ENCODE measurements at places on chromosomes 1 and 21.

- no peak for DNase-seq
Measured at GRCh38 chr1:147808025-147808424, 47.6 kb upstream of the GJA5 start.

- DNase-seq: no peak
Measured at GRCh38 chr1:151984313-151984956, 9.2 kb downstream of the S100A10 start.

GRCh38 chr1:109902204-109902985 lies 8.3 kb upstream of the CSF1 start:
- no peak for DNase-seq

- no peak for DNase-seq
Measured at GRCh38 chr1:118116909-118117308, 68.1 kb downstream of the SPAG17 start.

DNA sequence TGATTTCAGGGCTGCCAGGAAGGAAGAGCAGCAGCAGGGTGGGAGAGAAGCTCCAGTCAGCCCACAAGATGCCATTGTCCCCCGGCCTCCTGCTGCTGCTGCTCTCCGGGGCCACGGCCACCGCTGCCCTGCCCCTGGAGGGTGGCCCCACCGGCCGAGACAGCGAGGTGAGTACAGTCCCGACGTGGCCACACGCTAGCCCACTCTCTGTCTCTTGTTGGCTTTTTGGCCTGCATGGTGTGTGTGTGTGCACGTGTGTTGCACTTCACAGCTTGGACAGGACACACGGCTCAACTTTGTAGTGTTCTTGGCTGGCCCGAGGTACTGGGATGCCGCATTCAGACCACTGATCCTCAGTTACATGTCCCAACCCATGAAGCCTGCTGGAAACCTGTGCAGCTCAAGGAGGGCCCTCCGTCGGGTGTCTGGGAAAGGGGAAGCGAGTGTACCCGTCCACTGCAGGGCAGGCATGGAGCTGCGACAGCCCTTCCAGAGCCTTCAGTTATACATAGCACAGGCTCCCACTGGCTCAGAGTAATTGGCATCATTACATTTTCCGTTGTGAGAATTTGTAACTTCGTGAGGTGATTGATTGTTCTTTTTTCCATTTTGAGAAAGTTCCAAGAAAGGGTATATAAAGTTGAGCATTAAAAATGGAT lies 454 bp downstream of the CORT start:
- no peak for DNase-seq

DNA sequence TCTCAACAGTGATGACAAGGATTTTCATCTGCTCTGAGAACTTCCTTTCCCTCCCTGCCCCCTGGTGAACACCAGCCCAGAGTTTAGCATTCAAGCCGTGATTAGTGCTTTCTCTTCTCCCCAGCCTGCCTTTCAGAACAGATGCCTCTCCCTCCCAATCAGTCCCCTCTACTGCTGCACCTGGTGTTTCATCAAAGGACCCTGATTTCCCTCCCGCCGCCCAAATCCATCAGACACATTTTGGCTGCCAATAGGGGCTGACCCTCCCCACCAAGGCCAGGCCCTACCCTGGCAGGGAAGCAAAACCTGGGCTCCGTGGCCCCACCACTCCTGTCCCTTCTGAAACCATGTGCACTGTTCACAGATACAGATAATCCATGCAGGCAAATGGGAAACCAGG lies 34.0 kb upstream of the KLHDC7A start:
- DNase-seq: no peak

DNA sequence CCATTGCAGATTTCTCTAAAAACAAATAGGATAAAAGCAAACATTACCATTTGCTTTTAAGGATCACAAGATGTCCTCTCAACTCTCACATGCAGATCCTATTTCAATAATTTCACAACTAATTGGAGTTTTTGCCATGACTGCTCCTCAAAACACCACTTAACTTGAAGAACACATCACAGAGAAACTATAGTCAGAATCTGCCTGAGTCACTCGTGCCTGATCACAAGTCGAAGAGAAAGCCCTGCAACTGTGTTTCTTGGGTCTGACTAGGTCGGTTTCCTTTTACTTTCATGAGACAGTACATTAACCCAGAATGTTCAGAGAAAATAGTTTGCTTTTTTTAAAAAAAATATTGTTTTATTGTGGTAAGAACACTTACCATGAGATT lies 46.3 kb upstream of the SMYD2 start:
- DNase-seq: no peak

GRCh38 chr21:36697851-36698384 lies 997 bp upstream of the SIM2 start:
- DNase-seq: no peak

DNA sequence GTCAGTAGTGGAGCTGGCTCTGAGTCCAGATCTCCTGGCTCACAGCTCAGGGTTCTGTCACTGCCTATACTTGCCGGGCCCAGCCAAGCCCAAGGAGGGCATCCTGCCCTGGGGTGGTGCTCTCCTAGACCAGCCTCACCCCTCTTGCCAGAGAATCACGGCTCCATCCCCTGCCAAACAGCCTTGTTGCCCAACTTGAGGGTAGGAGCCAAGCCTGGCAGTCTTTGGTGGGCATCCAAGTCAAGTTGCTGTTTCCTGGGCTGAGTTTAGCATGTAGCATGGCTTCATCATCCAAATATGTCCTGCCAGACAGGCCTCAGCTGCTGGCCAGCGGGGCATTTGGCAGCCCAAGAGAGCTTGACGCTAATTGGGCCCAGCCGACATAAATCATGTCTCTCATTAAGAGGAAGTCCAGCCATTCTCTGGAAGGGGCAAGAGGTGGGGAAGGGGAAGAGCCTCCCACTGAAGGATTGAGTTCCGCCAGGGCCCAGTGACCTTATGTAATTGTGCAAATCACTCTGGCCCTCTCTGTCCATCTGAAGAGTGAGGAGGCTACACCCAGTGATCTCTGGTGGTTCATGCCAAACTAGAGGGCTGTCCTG lies 22.6 kb upstream of the TRABD2B start:
- no peak for DNase-seq

DNA sequence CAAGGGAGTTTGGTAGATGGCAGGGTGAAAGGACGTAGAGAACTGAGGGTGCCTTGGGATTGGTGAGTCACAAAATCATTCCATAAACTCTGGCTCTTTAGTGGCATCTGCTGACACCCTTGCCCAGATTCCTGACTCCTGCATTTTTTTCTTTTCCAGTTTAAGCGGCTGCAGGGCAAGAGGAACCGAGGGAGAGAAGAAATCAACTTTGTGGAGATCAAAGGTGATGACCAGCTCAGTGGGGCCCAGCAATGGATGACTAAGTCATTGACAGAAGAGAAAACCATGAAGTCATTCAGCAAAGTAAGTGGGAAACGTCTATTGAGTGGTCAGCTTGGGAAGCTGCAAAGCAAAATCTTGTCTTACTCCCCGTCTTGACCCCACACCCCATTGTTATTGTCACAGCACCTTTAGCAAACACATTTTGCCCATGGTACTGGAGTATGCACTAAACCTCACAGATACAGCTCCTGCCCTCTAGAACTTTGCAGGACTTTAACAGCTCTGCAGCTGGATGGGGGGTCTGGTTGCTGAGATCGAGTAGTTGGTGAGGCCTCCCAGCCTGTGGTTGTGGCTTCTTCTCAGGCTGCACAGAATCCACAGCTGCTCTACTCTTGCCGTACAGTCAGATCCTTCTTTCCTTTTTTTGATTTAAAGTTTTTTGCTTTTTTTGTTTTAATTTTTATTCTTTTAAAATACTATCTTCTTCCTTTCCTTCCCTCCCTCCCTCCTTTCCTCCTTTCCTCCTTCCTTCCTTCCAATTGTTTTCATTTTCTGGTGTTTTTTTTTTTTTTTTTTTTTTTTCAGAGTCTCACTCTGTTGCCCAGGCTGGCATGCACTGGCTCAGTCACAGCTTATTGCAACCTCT lies 21.9 kb downstream of the SH2D2A start:
- DNase-seq: no peak

DNA sequence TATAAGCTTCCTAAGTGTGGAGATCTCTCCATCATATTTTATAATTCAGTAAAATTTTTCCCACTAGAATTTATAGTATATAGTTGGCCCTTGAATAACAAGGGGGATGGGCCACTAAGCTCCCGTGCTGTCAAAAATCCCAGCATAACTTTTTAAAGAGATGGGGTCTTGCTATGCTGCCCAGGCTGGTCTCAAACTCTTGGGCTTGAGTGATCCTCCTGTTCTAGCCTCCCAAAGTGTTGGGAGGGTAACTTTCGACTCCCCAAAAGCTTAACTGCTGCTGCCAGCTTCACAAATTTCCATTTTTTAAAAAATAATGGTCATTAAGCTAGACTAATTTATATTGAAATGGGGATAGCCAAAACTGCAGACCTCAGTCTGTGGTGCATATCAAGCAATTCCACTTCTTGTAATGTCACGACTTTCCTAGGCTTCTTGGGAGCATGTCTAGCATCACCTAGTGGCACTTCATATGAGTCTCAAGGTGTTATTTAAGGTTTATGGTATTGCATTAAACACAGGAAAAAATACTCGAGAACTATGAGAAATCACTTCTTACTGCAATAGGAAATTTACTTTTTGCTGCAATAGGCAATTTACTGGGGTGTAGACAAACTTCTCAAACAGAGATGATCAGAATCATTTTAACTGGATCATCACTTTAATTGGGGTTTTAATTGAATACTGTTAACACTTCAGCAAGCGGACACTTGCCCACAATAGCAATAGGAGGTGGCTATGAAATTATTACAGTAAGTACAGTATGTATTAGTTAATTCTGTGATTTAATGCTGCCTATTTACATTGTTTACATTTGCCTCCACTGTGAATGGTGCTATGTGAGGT lies 19.3 kb upstream of the ACTA1 start:
- DNase-seq: no peak

All from T-helper 2 cell (primary cell).